Stimulated activated CD8-positive, alpha-beta memory T cell treated with anti-CD3 and anti-CD28 coated beads, Interleukin-7, amount 100 ng/mL, for 24 hours (primary cell): ENCODE measurements at places on chromosomes 12 and 14.

- DNase-seq, result no peak
These were observed 4.4 kb downstream of the MMP17 start for GRCh38 chr12:131832321-131833231.

- DNase-seq, result no peak
These were observed at the start of gene DACT1 for GRCh38 chr14:58637391-58638230. TSS of gene DACT1 (plus strand) at chr14:58637962. CDS start at chr14:58638203, 241 bp downstream.

- no peak for DNase-seq
These were observed 7.5 kb downstream of the EIF5 start for GRCh38 chr14:103341250-103342129.

DNA sequence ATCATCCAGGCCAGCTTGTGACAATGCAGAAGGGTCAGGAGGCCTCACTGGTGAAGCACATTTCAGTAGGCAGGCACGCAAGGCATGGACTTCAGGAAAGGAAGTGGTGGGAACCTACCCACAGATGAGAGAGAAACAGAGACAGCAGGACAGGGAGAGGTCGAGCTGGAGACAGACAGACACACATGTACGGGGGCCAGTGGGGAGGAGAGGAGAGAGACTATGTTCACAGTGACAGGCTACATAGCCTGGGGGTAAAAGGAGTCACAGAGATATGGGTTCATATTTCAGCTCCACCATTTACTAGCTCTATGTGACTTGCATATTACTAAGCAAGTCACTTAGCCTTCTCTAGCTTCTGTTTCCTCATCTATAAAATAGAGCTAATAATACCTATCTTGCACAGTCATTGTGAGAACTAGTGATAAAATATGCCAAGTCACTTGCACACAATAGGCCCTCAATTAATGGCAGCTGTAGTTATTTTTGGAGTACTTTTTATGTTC lies 91.1 kb upstream of the FUT8 start:
- no peak for DNase-seq

- no peak for DNase-seq
These were observed 32.5 kb upstream of the ANO2 start for GRCh38 chr12:5977556-5977955.
